ENCODE measurements at places on chromosomes 11 and 22. TPM values are rescaled to one million over a fixed set of nuclear protein-coding genes. Genes with fewer than 3 reads are reported as not detected.

OR10A2 gene
- total RNA-seq, result not detected

SAA1 gene
- not detected for total RNA-seq

PANX2 gene
- 2.5 TPM for total RNA-seq

CDON gene
- 2.6 TPM for total RNA-seq

LDHAL6A gene
- not detected for total RNA-seq

OR52N4 gene
- 1.8 TPM for total RNA-seq

CCDC157 gene
- total RNA-seq, result 2.5 TPM

CARD16 gene
- total RNA-seq, result 8.8 TPM

ANKRD42 gene
- total RNA-seq, result 2.2 TPM

YPEL4 gene
- not detected for total RNA-seq

PRG2 gene
- total RNA-seq, result 6.2 TPM

GRCh38 chr22:29184849-29185490 lies 20.7 kb upstream of the EMID1 start:
- ATAC-seq, result no peak

GRCh38 chr11:63553759-63554158 lies 9.4 kb downstream of the PLAAT2 start:
- ATAC-seq, result peak; percentile 96

GRCh38 chr22:38033522-38034277 lies 23.5 kb upstream of the PICK1 start:
- no peak for ATAC-seq

DNA sequence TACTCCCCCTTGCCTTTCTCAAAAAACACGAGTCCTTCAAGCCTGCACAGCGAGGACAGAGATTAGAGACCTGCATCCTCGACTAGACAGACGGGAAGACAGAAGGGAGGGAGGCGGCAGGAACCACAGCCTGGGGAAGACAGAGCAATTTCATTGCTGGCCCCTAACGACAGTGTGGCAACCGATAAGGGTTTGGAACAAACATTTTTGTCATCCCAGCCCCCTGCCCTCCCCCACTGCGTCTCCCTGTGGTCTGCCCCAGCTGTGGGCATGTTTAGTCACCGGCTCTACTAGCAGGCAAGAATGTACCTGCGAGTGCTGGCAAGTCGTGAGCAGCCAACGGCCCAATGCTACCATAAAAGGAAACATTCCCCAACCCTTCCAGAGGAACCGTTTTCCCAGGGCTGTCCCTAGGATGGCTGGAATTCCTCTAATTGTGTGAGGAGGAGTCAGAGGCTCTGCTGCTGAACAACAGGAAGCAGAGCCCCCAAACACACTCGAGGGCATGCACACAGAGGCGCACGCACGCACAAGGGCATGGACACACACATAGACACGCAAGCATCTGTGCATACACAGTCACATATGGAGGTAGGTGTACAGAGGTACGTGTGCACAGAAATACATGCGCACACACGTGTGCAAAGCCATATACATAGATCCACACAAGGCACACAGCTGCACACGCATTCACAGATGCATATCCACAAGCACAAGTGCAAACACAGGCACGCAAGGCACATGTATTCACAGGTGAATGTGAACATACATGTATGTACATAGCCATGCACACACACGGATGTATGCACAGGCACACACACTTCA lies 58.3 kb downstream of the MYH9 start:
- peak; percentile 48 for ATAC-seq

DNA sequence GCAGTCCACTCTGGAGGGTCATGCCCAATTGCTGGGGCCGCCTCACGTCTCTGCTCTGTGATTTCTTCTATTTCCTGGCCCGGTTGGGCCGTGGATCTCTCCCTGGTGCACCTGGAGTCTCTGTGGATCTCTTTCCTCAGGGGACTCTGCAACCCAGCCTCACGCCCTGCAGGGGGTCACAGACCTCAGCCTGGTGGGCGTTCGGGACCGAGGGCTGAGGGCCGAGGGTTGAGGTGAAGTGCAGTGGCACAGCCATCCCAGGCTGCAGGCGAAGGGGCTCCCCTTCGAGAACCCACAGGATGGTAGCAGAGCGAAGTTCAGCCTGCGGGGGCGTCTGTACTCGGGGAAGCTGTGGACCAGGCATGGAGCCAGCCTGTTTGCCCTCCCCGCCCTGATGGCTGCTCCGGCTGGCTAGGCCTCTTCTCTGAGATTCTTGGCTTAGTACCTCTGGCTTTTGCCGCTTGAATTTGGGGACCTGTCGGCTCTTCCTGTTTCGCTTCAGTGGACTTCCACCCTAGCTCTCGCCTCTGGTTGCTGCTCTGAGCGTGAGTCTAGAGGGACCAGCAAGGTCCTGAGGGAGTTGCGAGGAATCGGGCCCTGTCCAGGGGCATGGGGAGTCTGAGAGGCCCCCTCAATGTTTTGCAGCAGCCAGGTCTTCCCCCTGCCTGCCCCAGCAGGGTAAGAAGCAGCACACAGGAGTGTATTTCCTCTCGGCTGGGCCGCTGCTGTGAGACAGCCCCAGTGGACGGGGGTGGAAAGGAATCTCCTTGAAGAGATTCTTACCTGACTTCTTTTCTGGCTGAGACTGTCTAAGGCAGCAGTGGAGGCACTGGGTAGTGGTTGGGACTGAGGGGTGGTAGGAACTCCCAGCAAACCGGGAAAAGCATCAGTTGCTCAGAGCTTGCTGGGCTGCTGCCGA lies 140.8 kb downstream of the TBC1D22A start:
- no peak for ATAC-seq

- ATAC-seq, result no peak
Measured at GRCh38 chr11:2702771-2703362, 3.1 kb upstream of the KCNQ1OT1 start.

DNA sequence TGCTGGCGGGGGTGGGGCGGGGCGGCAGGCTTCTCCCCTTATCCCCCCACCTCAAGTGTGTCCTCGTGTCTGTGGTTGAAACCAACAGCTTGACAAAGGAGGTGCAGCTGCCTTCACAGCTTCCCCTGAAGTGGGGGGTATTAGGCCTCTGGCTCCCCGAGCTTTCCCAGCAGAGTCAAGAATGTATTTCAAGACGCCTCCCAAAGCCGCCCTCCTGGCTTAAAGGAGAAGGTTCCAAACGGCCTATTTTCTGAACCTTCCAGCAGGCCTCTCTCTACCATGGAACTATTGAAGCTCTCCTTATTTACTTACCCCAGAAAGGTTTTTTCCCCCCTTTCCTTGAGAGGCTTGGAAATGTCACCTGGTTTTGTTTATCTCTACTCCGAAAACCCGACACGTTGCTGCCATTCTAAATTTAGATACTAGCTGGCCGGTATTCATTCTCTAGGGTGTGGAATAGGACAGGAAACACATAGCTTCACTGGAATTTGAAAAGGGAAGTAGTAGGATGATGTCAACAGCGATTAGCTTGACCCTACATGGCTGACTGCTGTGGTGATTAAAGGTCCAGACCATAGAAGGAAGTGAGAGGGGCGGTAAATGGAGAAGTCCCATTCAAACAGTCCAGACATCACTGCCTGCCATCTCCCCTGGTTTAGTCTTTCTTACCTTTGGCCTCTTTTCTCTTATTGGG lies 671 bp upstream of the PICALM start:
- ATAC-seq, result no peak

GRCh38 chr11:116925050-116925449 lies 87.6 kb upstream of the APOA1 start:
- peak; percentile 60 for ATAC-seq

DNA sequence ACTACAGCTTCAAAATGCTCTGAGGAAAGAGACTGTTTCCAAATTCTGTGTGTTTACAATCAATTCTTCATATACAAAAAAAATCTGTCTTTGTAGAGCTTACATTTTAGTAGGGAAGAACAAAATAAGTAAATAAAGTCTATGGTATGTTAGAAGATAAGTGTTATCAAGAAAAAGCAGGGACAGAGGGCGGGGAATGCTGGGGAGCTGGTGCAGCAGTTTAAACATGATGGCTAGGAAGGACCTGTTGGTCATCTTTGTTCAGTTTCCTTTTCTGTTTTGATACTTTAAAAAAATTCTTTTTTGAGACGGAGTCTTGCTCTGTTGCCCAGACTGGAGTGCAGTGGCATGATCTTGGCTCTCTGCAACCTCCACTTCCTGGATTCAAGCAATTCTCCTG lies 16.1 kb downstream of the TMEM25 start:
- no peak for ATAC-seq

DNA sequence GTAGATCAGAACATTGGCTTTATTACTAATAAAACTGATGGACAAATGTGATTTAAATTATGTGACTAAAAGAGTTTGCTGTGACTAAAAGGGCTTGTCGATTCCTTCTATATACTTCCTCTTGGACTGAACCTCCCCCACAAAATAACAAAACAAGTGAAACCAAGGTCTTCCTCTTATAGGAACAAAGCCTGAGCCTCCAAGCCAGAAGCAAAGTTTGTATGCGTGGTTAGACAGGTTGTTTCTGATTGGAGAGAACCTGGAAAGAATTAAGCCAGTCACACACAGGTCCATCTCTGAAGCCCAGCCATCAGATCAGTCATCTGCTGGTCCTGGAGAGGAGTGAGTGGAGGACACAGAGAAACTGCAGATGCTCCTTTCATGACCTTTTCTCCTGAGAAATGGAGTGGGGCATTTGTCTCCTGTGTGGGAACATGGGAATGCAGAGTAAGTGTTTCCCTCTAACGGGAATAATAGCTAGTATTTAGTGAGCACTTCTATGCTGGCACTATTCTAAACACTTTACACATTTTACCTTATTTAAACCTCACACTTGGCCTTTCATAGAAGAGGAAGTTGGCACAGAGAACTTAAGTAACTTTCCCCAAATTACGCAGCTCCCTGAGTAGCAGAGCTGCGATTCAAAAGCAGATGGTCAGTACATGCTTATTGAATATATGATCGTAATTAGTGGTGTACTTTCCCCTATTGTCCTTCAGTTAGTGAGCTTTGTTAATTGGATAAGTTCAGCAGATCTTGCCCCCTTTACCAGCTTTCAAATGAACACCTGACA lies 77.1 kb downstream of the UVRAG start:
- no peak for ATAC-seq

GRCh38 chr11:107222431-107222830 lies 204.2 kb upstream of the GUCY1A2 start:
- ATAC-seq, result no peak

DNA sequence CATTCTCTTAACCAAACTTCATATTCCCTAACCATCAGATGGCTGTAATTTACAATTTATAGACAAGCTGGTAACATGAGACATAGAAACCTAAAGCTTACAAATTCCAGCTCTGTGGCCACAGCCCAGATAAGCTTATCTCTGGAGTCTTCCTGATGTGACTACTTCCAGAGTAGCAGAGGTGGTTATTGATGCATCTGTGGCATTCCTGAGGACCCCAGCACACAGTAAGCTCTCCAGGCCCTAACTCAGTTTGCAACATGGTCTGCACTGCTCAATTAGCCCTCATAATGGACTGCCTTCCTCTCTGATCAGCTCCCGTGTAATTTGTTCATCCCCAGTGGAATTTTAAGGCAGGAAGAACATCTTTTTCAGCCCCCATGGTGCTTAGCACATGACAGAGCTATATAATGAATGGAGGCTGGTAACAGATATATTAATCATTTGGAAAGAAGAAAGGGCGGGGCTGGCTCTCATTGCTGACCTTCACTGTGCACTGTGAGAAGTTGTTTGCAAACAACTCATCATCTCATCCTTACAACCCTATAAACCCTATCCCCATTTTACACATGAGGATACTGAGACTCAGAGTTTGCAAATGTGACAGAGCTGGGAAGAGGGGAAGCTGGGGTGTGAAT lies 30.1 kb upstream of the KCNJ11 start:
- ATAC-seq, result no peak

- no peak for ATAC-seq
Measured at GRCh38 chr11:45722144-45722543, 56.7 kb upstream of the CHST1 start.

DNA sequence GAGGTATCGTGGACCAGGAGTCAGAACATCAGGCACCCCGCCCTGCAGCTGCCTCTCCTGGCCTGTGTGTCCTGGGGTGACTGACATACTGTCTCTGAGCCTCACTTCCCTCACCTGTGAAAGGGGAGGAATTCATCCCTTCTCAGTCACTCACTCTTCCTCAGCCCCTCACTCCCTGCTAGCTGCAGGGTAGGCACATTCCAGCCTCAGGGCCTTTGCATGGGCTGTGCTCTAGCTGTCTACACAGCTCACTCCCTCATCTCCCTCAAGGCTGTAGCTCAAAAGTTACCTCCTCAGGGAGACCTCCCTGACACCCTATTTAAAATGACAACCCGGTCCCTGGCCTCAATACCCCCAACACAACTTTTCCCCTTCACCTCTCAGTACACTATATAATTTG lies 2.5 kb downstream of the TP53I11 start:
- ATAC-seq, result no peak

GRCh38 chr11:43694477-43694876 lies 13.9 kb downstream of the HSD17B12 start:
- no peak for ATAC-seq

GRCh38 chr22:50145721-50146438 lies 24.7 kb upstream of the PANX2 start:
- no peak for ATAC-seq

DNA sequence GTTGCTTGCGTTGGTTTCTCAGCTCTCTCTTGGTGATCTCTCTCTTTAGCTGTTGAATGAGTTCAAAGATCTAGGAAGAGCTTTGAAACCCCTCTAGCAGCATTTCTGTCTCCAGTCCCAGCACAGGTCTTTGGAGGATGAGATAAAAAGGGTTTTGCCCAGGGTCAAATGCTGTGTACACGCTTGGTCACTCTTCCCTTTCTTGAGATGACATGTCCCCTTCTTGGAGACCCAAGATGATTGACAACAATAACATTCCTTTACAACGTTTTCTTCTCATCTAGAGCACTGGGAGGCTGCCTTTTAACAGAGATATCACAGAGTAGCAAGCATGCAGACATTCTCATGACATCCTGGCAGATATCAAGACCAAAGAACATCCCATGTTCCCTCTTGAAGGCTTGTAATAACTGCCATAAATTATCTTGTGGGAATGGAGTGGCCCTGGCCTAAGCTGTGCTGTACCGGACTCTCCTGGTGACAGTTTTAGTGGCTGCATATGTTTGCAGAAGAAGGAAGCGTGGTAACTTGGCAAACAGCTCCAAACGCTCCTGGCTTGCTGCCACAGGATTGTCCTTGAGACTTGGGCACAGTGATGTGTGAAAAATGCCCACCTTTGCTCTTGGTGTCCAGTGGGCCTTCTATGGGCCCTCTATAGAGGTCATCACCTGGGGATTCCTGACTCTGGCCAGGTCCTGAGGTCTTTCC lies 107.8 kb downstream of the PTPRJ start:
- ATAC-seq, result no peak

DNA sequence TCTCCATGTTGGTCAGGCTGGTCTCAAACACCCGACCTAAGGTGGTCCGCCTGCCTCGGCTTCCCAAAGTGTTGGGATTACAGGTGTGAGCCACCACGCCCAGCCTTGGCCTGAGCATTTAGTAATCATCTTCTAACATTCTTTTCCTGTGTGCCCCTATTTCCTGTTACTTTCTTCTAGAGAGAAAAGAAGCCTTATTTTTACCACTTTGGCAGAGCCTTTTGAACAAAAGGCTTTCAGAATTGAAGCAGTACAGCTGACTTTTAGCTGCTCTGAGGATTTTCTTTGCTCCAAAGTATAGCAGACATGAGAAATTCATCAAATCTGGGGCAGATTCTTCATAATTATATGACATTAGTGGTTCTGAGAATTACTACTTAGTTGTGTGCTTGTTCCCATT lies 13.4 kb downstream of the MORC2 start:
- no peak for ATAC-seq
